ENCODE measurements at places on chromosomes 16 and 17.

GRCh38 chr17:33266116-33266515 lies 27.0 kb downstream of the ASIC2 start:
- DNase-seq: no peak

DNA sequence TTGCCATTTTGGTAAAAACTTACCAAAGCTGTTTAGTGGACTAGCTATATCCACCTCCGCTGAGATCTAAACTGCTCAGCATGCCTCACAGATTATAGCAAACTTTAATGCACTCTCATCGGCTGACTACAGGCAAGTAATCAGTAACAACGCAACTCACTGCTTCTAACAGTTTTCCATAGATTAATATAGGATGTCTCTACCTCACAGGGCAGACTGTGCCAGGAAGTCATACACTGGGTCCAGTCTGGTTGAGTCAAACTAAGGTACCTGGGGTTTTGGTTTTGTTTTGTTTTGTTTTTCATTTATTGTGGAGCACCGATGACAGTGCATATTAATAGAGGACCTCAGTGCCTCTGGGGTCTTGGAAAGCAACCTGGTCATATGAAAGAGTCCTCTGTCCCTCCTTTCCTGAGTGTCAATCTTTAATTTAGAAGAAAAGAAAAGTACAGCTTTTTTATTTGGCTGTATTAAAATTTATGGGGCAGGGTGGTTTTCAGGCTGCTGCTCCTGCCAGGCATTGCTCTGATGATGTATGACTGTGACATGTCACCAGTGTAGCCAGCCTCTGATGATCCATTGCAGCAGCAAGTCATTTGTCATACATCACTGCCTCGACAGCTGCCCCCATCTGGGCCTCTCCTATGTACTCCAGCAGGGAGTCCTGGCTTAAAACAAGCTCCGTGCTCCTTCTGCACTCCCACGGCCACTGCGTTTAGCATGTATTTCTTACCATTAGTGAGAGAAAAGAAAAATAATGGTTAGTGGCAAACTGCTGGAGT lies 854.1 kb downstream of the KCNJ2 start:
- peak; percentile 60 for DNase-seq

- DNase-seq: no peak
These were observed 2.1 kb downstream of the FAM20A start for GRCh38 chr17:68599091-68599490.

- DNase-seq: no peak
These were observed 33.8 kb downstream of the CTU2 start for GRCh38 chr16:88739977-88740726.

DNA sequence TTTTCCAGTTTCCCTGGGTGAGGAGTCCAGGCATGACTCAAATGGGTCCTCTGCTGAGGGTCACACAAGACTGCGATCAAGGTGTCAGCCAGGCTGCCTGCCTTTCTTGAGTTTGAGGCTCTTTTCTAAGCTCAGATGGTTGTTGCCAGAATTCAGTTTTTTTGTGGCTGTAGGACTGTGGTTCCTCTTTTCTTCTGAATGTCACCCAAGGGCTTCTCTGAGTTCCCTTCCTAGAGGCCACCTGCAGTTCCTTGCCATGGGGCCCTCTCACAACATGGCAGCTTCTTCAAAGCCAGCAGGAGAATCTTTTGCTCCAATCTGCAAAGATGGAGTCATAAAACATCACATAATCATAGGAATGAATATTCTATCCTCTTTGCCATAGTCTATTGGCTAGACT lies 17.5 kb downstream of the LIMD2 start:
- no peak for DNase-seq

DNA sequence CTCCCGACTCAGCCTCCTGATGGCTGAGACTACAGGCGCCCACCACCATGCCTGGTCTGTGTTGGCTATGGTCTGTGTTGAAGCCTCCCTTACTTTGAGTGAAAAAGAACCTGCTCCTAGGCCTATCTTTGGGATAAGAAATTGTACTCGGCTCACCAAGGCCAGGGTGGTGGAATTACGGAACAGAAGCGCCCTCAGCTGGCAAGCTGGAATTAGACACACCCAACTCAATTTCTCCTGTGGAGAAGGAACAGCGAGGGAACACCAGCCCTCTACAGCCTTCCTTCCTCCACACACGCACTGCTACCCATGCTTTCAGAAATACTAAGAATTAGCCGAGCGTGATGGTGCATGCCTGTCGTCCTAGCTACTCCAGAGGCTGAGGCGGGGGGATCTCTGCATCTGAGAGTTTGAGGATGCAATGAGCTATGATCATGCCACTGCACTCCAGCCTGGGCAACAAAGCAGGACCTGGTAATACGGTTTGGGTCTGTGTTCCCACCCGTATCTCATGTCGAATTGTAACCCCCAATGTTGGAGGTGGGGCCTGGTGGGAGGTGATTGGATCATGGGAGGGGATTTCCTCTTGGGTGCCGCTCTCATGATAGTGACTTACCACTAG lies 40.1 kb upstream of the RBBP6 start:
- DNase-seq: no peak

GRCh38 chr16:69397821-69398521 lies 12.2 kb upstream of the TERF2 start:
- DNase-seq: no peak

- no peak for DNase-seq
These were observed 113.8 kb downstream of the SOCS1 start for GRCh38 chr16:11142261-11142630.

GRCh38 chr17:55167024-55167725 lies 97.6 kb upstream of the HLF start:
- no peak for DNase-seq

DNA sequence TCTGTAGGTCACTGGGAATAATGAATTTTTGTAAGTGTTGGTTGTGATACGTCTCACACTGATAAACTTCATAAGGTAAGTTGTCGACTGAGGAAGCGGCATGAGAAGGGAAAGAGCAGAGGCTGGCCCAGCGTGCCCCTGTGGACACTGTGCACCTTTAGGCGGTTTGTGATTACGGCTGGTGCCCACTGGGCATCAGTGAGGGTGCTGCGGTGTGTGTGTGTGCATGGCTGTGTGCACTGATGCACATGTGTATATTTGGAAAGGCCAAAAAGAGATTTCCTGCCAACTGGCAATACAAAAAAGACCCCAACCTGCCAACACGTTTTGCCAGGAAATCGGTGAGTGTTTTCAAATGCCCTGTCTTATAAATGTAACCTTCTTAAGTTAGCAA lies 11.9 kb downstream of the IRF8 start:
- no peak for DNase-seq

- no peak for DNase-seq
These were observed 98.5 kb downstream of the METRNL start for GRCh38 chr17:83177611-83178532.

DNA sequence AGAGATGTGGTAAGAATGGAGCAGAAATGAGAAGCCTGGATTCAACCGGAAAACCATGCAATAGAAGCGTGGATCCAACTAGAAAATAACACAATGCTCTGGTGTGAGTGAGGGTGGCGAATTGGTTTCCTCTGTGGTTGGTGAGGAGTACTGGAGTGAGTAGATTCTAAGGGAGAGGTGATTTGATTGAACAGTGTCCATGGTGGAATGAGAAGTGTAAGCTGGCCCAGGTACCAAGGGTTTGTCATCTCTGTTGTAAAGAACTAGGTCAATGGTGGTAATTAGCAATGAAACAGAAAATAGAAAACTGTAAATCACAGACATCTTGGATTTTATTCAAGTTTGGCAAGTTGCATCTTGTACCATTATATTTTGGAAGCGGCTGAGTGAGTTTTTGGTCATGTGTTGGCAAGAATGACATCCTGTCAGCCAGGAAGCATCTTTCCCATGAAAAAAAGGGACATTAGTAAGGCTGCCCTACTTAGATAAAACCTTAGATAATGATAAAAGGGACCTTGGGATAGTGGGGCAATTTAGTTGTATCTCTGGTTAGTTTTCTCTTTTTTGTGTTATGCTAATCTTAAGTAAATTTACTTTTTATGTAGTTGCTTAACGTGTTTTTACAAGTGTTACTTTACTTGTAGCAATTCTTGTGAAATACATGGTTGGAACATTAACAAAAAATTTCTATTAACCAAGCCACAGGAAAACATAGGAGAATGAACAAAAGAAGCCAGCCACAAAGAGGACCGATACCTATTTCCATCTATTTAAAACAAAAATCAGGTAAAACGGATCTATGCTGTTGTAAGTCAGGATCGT lies 20.9 kb downstream of the HSD17B2 start:
- DNase-seq: no peak

DNA sequence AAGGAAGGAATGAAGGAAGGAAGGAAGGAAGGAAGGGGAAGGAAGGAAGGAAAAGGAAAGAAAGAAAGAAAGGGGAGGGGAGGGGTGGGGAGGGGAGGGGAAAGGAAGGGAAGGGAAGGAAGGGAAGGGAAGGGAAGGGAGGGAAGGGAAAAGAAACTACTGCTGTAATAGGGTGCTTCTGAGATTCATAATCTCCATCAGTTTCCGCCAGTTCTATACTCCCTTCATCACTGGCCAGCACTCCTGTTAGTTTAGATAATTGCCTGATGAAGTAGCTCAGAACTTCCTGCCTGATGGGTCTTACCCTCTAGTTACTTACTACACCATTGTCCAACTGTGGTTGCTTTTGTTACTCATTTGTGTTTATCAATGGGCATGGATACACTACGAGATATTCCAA lies 2.0 kb upstream of the KRTAP9-6 start:
- no peak for DNase-seq

- no peak for DNase-seq
These were observed 2.2 kb downstream of the GSPT1 start for GRCh38 chr16:11913425-11914079.

- no peak for DNase-seq
These were observed 1.0 kb downstream of the PMM2 start for GRCh38 chr16:8798535-8799157.

- DNase-seq: no peak
These were observed 1152.0 kb upstream of the CDH8 start for GRCh38 chr16:63188086-63188771.

DNA sequence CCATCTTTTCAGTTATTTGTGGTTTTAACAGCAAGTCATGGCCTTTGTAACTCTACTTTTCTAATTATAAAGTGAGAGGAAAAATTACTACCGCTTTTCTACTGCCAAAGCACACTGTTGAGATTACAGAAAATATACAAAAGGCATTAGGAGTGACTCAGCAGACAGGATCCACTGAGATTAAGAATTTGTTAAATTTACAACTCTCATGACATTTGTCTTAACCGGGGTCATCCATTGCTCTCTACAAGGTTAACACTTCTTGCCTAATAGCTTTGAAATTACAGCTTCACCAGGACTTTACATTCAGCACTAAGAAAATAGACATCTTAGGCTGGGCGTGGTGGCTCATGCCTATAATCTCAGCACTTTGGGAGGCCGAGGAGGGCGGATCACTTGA lies 93.4 kb downstream of the SSH2 start:
- DNase-seq: no peak

- DNase-seq: no peak
These were observed 26.1 kb upstream of the XPO6 start for GRCh38 chr16:28237754-28238357.

DNA sequence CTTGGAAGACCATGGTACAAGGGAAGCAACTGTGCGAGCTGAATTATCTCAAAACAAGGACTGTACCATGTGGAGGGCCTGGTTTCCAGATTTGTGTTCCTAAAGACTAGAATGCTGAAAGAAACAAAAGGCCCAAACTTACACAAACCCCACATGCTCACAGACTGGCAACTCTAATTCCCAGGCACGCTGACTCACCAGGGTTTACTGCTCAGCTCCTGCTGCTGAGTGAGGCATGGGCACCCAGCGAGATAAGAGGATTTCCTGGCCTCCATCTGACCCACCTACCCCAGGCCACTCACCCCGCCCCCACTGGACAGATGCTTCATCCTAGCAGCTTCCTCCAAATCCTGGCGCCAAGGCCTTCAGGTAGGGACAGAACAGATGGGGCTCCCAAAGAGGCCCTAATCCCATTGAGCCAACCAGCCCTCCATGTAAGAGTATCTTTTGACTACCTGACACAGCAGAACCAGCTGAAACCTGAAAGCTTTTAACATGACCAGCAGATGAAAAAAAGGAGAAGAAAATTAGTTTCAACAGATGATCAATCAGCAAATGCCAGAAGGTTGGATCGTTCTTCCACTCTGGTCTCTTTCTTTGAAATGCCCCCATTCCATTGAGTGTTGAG lies 33.9 kb downstream of the DCUN1D3 start:
- no peak for DNase-seq

GRCh38 chr16:17397499-17397891 lies 73.3 kb downstream of the XYLT1 start:
- no peak for DNase-seq

DNA sequence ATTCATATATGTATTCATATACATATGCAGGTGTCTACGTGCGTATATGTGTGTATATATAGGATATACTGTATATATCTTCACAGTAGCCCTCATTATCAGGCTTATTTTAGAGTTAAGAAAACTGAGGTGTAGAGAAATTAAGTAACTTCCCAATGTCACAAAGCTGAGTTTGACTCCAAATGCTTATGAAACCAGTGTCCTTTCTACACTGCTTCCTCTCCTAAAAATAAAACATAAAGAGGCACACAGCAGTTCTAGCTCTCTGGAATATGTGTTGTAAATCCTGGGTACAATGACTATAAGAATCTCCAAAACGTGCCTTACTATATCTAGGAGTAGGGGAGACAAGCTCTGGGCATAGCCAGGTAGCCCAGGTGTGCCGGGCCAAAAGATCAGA lies 40.0 kb upstream of the CCL1 start:
- no peak for DNase-seq

- DNase-seq: no peak
These were observed 273.0 kb downstream of the CEP112 start for GRCh38 chr17:65918916-65919315.

DNA sequence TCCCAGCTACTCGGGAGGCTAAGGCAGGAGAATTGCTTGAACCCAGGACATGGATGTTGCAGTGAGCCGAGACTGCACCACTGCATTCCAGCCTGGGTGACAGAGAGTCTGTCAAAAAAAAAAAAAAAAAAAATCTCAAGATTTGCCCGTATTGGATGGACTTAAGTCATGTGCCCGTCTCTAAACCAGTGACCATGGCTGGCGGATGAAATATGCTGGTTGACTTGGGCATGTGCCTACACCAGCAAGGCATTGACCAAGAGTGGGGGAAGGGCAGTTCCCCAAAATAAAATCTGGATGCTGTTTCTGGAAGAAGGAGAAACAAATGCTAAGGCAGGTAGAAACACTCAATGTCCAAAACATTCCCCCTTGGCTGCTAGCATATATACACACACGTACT lies 21.5 kb upstream of the COL1A1 start:
- no peak for DNase-seq

DNA sequence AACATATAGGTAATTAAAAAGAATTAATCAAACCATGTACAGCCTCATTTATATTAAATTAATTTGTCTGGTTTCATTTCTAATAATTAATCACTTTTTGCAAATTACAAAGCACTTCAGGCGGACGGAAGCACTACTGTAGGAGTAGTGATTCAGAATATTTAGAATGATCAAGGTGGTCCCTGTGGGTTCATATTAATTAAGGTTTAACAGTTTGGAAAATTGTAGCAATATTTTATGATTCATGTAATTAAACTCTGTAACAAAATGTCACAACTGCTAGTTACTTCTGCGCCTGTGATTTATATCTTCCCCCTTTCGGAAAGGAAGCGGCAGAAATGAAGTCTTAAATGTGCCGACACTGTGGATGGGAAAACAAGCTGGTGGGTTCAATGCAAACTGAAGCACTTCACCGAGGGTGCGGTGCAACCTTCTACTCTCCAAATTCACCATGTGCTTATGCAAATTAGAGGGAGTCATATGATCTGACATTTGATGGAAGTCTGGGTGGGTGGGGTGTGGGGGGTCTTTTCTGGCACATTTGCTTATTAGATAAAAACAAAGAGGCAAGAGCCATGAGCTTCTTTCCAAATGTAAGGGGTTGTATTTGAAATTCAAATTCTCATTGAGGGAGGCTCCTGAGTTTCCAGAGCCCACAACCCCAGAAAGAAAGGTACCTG lies 679.4 kb downstream of the TOX3 start:
- DNase-seq: no peak

GRCh38 chr16:49700251-49701064 lies 155.5 kb downstream of the ZNF423 start:
- no peak for DNase-seq
